Amygdala (tissue), 56 donors: ENCODE measurements at places on chromosomes 6 and 20.

DNA sequence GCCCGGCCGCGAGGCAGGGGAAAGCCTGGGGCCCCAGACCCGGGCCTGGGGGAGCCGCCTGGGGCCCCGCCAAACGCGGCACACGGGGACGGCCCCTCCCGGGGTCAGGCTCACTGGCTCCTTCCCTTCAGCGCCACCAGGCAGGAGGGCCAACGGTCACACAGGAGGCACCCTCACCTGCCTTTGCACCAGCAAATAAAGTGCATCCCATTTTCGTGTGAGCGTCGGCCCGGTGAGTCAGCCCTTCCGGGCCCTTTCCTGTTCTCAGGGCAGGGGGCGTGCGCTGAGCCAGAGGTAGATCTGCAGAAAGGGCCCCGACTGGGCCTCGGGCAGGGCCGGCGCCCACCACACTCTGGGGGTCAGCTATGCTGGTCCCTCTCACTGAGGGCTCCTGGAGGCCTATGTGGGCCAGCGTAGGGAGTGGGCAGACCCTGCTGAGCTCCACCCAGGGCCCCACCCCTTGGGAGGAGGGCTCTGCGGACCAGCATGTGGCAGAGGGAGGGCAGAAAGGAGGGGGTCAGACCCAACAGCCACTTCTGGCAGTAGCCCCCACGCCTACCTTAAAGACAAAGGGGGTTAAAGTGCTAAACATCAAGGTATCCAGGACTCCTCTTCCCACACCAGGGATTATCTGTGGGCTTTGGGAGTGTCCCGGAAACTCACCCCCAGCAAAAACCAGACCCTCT, 931 bp upstream of the UCKL1 start:
- no peak for DNase-seq

DNA sequence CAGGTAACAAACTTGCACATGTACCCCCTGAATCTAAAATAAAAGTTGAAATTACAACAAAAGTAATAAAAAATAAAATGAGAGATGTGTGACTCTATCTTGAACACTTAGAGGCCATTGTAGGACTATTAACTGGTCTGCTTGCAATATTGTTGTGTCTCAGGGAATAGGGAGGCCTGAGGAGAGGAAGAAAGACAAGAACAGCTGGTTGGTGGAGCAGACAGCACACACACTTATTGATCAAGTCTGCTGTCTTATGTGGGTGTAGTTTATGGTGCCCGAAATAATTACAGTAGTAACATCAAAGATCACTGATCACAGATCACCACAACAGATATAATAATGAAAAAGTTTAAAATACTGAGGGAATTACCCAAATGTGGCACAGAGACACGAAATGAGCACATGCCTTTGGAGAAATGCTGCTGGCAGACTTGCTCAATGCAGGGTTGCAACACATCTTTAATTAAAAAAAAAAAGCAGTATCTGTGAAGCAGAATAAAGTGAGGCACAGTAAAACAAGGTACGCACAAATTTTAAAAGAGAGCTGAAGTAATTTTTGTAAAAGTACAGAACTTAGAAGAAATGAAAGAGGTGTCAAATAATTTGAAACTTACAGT, 110.1 kb upstream of the HDAC2 start:
- no peak for DNase-seq

DNA sequence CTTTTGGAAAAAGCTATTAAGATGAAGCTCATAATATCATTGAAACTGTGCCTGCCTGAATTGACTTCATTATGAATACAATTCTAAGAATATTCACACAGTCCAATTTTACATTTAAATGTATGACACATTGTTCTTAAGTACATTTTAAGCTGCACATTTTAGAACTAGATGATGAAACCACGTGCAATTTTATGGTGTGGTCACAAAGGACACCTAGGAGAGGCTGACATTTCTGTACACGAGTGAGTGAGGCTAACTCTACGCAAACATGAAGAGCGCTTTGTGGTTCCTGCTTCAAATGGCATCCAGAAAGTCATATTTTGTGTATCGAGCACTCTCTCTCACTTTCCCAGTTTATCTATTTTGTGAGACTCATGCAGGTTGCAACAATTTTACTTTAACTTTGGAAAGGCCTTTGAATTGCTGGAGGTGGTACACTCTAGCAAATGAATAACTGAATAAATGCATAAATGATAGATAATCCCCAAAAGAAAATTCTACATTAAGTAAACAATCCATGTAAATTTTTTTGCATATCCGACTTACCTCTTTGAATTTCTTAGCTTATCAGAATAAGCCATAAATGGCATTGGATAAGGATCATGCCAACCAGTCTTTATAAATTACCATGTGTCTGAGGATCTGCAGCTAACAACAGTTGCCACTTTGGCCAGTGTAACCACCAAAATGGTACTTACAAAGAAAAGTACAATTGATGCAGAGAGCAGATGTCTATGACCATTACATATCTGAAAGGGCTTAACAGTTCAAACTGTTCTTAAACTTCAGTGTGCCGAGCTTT, 97.3 kb downstream of the NRSN1 start:
- DNase-seq: no peak

DNA sequence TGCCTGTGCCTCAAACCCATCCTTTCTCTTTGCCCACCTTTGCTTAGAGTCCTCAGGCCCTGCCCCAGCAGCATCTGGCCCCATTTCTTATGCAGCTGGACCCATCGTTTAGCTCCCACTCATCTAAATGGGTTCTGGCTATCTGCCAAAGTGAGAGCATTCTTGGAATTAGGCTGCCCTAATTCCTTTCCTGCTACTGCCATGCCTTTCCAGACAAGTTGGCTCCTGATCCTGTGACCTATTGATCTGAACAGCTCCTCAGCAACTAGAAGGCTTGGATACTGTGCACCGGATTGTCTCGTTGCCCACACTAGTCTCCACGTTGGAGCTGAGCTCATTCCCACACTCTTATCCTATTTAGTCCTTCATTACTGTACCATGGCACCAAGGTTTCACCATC, 22.9 kb downstream of the DZANK1 start:
- DNase-seq: no peak
